AG20443 (cell line): ENCODE measurements at places on chromosomes 6 and 20.
A peak's percentile ranks its signal among the peaks of the same experiment; 100 is the strongest.

DNA sequence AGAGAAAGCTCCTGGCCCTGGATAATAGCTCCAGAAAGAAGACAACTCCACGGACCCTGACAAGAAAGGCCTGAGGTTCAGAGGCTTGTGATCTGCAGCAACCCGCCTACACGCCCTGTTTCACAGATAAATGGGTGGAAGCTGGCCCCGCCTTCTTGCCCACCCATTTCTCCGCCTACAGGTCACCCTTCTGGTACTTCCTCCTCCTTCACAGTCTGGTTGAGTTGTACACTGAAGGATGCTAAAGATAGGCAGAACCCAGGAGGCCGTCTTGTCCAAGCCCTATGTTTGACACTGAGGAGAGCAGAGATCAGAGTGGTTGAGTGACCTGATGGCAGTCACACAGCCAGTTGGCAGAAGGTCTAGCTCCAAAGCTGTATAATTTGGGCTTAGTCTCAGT is 34.2 kb upstream of the MDGA1 start:
- no peak for DNase-seq

DNA sequence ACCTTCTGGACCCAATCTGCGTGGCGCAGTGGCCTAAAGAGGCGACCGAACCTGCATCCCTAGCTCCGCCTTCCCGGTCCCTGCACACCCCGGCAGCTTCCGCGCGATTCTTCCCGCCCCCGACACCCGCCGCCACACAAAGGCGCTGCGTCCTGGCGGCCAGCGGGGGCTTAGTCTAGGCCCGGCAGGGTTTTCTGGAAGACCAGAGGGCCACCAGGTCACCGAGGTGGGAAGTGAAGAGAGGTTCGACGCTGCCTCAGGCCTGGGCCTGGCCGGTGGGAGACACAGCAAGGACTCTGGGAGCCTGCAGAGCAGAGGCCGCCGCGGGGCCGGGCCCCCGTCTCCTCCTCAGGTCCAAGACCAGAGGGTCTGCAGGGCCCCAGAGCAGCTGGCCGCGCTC is 154.9 kb downstream of the OR2B2 start:
- DNase-seq, result peak; percentile 36

DNA sequence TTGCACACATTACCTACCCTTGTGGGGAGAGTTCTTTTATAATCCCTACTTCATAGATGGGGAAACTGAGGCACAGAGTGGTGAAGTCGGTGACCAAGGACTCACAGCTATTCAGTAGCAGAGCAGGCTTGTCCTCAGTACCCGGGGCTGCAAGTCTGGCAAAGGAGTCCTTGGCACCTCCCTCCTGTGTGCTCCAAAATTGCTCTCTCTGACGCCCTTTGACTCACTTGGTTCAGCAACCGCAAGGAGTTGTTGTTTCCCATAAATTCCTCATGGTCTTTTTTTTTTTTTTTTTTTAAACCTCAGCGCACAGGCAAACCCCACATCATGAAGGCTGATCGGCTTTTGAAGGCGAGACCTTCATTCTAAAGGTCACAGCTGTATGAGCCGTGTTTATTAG is 143.2 kb downstream of the CEBPB start:
- DNase-seq, result peak; percentile 91

GRCh38 chr6:56017198-56017597 is 141.8 kb upstream of the BMP5 start:
- DNase-seq, result no peak

DNA sequence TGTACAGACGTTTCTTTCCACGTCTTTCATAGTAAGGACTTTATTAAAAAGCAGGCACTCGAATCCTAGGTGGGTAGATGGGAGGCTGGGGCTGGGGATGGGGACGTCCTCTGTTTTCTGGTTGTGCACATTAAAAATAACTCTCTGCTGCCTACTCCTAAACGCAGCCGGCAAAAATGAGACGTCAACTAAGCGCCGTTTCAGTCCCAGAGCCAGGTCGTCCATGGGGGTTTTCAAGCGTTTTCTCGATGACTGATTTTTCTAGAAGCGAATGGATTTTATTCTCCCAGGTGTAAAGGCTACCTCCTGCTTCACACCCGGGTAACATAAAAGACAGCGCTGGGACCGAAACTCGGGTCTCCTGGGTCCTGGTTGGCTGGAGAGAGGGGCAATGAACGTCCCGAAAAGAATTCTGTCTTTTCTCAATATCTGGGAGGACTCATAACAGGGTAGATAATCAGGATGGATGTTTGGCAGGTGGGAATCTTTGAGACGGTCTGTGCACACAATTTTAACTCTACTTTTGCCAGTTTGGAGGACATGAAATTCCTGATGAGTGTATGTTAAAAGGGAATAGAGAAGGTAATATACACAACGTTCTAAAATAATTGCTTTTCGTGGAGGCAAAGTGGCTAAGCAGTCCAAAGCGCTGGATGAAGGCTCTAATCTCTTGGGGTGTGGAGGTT is 25.2 kb downstream of the GPX6 start:
- DNase-seq, result peak; percentile 32

- DNase-seq, result peak; percentile 87
Measured at GRCh38 chr6:7058250-7058923, 49.4 kb upstream of the RREB1 start.

- DNase-seq, result no peak
Measured at GRCh38 chr6:106316375-106316766, 9.2 kb downstream of the ATG5 start.

GRCh38 chr6:82954937-82955577 is 110.6 kb downstream of the UBE3D start:
- peak; percentile 34 for DNase-seq
